ENCODE measurements at places on chromosomes 2 and 18.

GRCh38 chr2:184644685-184645084, 46.4 kb downstream of the ZNF804A start:
- DNase-seq, result no peak

DNA sequence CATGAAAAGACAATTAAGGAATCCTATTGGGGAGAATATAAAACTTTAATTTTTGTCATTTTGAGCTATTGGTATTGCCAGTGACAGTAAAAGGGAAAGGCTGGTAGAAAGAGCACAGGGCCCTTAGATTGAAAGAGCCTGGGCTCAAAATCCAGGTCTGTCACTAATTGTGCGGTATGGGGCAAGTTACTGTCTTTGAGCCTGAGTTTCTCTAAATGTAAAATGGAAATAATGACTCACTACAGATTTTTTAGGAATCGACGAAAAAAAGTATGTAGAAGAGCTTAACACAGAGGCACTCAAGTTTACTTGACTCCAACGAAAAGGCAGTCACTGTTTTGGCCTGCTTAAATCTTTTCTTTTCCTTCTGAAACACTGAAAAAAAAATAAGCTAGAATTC, 7.0 kb downstream of the NDUFV2 start:
- no peak for DNase-seq

DNA sequence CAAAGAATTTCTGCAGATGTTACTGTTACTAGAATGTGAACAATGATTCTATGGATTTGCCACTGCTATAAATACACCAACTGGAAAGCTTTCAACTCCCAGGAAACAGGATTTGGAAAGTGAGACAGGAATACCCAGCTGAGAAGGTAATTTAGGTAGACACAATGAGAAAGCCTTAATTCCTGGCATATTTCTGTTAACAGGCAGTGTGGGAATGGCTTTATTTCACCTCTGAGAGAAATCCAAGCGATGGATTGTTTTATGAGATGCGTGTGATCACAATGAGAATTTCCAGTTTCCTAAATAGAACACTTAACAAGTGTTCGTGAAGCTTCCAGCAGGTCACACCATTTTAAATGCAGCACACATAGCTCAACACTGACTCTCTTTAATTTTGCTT, 133.0 kb downstream of the SLC8A1 start:
- DNase-seq, result no peak

GRCh38 chr2:217927601-217928323, 75.0 kb downstream of the TNS1 start:
- no peak for DNase-seq

GRCh38 chr2:219218217-219218731, 484 bp downstream of the ABCB6 start:
- DNase-seq, result peak; percentile 61

DNA sequence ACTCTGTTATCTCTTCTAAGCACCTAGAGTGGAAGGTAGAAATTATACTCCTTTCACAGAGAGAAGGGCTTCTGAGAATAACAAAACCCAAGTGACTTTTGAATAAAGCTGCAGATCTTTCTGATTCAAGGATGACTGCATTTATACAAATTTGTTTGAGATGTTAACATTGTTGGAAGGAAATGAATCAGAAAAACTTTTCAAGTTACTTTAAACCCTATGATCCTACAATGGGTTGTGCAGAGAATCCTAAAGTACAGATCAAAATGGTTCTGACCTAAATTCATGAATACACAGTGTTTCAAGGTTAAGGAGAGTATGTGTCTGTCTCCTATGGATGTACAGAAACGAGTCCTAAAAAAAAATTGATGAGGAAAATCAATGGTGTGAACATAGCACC, 1.8 kb downstream of the RFTN2 start:
- DNase-seq, result peak; percentile 6

DNA sequence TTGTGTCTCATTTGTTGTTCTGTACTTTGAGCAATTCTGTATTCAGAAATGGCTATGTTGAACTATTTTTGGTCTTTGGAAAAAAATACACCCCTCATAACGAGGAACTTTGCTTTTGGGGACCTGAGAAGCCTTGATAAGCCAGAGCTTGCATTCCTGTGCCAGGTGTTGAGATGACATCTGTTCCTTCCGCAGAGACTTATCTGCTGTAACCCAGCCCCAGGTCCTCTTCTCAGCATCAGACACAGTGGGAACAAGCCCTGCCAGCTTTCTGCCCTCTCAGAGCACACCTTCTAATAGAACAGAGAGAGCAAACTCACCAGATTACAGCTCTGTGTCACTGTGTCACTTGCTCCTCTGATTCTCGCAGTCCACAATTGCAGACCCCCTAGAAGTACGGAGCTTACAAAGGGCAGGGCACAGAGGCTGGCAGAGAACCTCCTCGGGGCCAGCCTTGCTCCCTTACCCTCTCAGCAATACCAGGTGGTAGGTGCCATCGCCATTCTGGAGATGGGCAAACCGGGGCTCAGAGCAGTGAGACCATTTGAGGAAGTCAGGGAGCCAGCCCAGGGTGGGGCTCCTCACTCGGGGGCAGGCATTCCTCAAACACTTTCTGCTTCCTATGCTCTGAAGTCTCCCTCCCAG, 97.4 kb downstream of the DDX1 start:
- DNase-seq, result no peak
